T-cell (primary cell): ENCODE measurements at places on chromosomes 1 and 21.

DNA sequence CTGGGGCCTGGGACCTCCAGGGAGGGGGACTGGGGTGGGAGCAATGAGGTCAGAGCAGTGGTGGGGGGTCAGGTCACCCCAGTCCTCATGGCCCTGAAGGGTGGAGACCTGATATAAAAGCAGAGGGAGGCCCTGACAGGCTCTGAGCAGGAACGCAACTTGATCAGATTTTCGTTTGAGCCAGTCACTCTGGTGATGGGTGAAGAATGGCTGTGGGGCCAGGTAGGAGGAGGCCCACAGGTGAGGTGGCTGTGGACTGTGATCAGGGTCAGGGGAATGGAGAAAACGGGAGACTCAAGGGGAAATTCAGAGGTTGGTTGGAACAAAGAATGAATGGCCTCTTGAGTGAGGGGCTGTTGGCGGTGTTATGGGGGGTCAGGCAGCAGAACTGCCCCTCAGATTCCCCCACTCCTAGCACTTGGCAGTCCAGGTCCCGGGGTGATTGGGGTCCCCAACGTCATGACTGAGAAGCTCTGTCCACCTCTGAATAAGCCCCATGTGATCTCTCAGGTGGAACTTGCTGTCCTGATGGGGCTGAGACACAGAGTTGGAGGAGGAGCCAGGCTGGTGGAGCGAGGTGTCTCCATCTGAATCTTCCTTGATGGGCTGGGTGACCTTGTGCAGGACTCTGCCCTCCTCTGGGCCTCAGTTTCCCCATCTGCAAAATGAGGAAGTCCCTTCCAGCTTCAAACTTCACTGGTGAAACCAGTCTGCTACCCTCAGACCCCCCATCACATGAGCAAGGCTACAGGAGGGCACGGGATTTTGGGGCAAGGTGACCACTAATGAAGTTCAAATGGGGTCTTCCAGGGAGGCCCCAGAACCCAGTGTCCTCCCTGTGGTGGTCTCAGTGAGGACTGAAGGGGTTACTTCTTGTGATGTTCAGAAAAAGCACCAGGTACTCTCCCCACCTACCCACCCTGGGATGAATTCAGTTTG is 683.0 kb downstream of the MATN1 start:
- DNase-seq, result no peak

- no peak for DNase-seq
Observed at GRCh38 chr1:73736125-73736524, 461.9 kb downstream of the LRRIQ3 start.

DNA sequence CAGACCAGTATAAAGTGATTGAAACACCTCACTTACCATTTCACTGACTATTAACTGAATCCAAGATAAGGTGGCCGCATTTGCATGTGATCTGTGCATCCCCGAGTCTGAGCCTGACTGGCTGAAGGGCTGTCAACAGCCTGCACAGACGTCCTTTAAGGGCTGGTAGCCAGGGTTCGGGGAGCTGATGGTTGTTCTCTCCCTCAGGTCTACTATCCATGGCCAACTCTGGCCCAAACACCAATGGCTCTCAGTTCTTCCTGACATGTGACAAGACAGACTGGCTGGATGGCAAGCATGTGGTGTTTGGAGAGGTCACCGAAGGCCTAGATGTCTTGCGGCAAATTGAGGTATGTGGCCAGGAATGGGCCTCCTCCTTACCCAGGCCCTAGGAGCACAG is 14.0 kb downstream of the PPIE start:
- no peak for DNase-seq

- DNase-seq, result peak; percentile 41
Observed at GRCh38 chr1:21782349-21782867, 541 bp downstream of the USP48 start.

DNA sequence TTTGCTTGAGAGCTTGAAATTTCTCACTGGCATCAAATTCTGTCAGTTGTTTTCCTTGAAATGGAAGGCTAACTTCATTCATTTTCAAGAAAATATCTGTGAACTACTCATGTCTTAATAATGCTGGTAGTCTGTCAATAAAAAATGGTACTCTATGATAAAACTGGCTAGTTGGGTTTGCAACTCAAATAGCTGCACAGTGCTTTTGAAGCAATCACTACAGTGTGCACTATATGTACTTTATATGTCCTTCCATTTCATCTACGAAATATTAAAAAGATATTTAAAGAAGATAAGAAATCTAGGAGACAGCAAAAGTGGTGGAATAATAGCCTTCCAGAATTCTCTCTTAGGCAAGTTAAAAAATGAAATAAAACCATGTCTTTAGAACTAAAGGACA is 39.9 kb upstream of the ZNHIT6 start:
- DNase-seq, result no peak

GRCh38 chr21:39221997-39222486 is 38.8 kb upstream of the PSMG1 start:
- no peak for DNase-seq

- DNase-seq, result no peak
Observed at GRCh38 chr1:174815474-174815908, 184.3 kb upstream of the CACYBP start.

DNA sequence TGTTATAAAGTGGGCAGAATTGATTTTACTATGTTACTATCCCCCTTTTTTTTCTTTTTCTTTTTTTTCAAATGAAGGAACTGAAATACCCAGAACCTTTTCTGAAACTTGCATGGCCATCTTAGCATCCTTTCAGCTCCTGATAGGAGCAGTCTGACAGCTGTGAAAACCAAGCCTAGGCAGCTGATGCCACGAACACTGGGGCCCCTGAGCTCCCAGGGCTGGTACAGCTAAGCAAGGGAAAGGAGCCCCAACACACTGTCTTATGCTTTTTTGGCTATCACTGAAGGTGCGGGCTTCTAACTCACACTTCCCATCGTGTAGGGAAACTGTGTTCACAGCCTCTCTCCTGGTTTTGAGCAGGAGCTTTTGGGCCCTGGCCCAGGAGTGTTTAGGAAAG is 23.0 kb upstream of the CAMK1G start:
- no peak for DNase-seq

- DNase-seq, result no peak
Observed at GRCh38 chr1:164702216-164702615, 143.2 kb downstream of the PBX1 start.

DNA sequence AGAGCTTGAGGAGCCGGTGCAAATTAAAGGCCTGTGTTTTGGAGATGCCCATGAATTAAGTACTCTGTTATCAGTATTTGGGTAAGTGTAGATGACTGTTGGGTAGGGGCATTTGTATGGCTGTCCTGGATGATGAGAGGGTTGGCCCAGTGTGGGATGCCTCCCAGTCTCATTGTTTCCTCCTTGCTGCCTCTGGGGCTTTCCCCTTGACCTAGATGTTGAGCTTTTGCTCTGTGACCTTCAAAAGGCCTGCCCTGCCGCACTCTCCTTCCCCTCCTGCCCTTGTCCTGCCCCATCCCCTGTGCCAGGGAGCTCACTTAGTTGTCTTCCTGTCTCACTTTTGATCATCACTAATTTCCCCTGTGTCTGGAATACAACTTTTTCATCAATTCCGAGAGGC is 10.0 kb downstream of the GALNT2 start:
- no peak for DNase-seq

GRCh38 chr1:81412954-81413353 is 387.8 kb upstream of the ADGRL2 start:
- no peak for DNase-seq

DNA sequence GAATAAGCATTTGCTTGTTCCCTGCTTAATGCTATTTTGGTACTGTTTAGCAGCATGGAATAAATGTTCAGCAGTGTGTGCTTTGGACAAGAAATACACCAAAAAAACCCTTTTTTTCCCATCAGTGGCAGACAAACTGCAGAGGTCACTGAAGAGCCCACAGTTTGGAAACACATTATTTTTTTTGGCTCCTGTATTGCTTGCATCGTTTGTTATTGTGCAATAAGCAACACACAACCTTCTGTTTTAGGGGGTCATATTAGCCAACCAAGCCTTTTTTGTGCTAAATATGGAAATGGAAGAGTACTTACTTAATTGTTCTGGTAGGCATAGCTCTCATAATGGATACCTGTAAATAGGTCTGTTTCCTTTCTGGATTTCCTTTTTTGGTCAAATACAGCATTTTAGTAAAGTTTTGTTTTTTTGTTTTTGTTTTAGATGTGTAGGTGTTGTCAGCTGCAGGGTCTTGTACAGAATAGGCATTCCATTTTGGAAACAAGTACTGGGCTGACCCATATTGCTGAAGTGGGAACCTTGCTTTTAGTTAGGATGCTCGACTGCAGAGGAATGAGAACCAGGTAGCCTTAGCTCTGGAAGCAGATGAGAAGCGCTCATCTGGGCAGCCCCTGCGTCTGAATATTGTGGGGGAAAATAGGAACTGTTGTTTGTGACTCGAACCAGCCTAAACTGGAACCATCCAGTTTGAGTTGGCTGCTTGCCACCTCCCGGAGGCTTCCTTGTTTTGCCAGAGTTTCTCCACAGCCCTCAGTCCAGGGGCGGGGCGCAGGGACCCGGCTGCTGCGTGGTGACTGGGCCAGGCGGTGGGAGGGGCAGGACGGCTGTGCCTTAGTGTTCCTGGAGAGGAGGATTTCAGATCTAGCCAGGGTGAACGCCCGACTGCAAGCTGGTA is 38.4 kb downstream of the SPEN start:
- peak; percentile 18 for DNase-seq

- no peak for DNase-seq
Observed at GRCh38 chr1:23428136-23428905, 3.8 kb upstream of the TCEA3 start.

GRCh38 chr1:241172486-241172885 is 184.5 kb downstream of the RGS7 start:
- no peak for DNase-seq

DNA sequence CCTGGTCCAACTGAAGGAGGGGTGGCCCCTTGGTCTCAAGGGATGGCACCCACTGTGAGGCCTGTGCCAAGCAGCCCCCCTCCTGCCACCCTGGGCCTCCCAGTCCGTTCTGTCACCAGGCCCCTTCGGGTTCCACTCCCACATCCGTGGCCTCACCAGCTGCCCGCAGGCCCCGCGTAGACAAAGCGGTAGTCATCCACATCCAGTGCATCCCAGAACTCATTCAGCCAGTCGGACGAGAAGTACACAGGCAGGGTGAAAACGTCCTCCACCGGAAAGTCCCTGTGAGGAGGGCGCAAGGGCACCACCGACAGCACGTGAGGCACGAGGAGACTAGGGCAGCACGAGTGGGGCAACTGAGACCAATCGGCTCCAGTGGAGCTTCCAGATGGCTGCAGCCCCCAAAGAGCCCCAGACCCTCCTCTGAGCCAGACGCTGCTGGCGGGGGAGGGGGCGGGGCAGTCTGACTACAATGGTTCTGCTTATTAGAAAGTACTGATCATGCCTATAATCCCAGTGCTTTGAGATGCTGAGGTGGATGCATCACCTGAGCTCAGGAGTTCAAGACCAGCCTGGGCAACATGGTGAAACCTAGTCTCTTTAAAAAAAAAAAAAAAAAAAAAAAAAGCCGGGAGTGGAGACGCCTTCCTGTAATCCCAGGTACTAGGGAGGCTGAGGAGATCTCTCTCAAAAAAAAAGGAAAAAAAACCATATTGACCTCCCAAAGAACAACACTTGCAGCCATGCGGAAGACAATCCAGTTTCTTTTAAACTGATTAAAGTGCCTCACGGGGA is 1.2 kb downstream of the JMJD4 start:
- DNase-seq, result no peak

DNA sequence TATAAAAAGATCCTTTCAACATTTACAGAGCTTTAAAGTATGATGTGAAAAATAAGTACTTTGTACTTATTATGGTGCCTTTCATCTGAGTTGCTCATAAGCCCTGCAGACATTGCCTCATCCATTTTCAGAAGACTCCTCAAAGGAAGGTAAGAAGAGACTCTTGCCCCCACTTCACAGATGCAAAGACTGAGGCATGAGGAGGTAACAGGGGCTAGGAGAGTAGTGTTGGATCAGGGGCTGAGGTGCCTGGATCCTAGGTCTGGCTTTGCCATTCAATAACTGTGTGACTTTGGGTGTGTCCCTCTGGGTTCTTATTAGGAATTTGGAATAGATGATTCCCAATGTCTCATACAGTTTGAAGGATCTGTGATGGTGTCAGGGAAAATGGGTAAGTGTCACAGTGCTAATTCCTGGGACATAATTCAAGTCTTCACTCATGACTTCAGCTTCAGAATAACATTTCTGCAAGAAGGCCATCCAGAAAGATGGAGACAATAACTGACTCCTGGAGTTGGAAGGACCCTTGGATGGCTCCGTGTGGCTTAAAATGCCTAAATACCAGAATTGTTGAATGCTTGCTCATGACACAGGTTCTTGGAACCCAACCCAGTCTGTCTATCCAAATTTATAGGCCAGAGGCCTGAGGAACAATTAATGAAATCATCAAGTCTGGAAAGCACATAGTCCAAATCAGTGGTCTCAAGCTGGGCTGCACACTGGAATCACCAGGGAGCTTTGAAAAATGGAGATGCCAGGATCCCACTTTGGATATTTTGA is 93.1 kb upstream of the RUNX1 start:
- no peak for DNase-seq

GRCh38 chr21:33063375-33063883 is 6.5 kb upstream of the OLIG1 start:
- DNase-seq, result no peak

DNA sequence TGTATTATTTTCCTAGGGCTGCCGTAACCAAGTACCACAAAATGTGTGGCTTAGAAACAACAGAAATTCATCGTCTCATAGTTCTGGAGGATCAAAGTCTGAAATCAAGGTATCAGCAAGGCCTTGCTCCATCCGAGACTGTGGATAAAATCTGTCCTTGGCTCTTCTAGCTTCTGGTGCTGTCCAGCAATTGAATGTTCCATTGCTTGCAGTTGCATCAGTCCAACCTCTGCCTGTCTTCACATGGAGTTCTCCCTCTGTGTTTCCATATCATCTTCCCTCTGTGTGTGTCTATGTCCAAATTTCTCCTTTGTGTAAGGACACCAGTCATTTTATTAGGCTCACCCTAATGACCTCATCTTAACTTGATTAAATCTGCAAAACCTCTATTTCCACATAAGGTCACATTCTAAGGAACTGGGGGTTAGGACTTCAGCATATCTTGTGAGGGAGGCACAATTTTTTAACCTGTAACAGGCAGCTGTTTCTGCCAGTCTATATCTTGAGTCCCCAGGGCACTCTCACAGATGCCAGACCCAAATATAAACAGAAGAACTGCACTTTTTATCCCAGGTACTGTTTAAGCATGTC is 84.2 kb downstream of the ERG start:
- DNase-seq, result no peak

GRCh38 chr1:195335541-195335940 is 1272.7 kb downstream of the KCNT2 start:
- DNase-seq, result no peak

DNA sequence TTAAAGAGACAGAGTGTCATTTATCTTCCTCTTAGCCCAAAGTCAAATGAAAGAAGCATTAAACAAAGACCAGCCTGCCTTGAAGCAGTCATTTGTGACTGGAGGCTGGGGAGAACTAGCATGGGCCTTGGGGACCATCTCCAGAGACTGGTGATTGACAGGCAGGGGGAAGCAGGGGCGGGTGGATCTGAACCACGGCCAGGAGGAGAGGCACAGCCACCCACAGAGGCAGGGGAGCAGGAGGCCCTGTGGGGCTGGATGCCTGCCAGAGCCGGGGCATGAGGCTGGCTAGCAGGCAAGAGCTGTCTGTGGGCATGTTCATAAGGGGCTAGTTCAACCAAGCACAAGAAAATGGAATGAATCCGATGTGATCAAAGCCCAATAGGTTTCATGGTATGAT is 73.9 kb downstream of the PLXNA2 start:
- no peak for DNase-seq

- DNase-seq, result no peak
Observed at GRCh38 chr1:59238993-59239392, 57.9 kb upstream of the FGGY start.
